ENCODE measurements at places on chromosomes 16 and 17.

GRCh38 chr17:45346216-45347015 is 29.6 kb upstream of the MAP3K14 start:
- DNase-seq, result no peak

DNA sequence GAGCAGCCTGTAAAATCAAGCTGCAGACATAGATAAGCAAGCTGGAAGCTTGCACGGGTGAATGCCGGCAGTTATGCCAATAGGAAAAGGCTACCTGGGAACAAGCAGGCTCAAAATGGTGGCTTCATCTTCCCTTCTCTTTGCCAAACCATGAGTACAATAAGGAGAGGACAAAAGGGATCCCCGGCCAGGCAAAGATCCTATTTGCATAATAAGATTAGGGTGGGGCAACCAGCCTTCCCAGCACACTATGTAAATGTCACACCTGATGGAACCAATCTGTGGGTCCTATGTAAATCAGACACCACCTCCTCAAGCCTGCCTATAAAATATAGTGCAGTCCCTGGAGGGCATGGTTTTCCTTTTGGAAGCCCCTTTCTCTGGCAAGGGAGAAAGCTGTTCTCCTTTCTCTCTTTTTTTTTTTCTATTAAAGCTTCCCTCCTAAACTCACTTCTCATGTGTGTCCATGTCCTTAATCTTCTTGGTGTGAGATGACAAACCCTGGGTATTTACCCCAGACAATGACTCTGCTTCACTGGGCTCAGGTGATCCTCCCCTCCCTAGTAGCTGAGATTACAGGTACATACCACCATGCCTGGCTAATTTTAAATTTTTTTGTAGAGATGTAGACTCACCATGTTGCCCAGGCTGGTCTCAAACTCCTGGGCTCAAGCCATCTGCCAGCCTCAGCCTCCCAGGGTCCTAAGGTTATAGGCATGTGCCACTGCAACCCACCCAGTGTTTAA is 44.2 kb downstream of the PSMD12 start:
- no peak for DNase-seq

DNA sequence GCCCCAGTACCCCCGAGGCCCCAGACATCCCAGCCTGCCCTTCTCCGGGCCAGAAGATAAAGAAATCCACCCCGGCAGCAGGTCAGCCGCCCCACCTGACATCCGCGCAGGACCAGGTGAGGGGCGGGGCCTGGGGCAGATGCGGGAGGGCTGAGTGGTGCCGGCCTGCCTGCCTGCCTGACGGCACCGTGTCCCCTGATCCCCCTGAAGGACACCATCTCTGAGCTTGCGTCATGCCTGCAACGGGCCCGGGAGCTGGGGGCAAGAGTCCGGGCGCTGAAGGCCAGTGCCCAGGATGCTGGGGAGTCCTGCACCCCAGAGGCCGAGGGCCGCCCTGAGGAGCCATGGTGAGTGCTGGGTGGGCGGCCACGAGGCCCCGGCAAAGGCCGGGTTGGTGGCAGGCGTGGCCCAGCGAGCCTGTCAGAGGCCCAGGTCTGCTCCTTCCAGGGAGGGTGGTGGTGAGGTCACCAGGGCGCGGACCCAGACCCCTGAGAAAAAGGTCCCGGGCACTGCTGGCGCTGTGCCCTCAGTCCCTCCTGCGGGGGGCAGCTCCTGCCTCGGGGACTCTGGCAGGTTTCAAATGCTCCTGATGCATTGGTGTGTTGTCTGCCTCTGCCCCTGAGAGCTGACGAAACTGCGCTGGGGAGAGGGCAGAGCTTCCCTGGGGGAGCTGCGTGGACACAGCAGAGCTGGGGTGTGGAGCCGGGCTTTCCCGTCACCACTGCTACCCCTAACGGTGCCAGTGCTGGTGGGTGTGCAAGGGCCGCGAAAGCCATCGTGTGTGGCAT is 1.2 kb downstream of the CDT1 start:
- DNase-seq, result no peak

- no peak for DNase-seq
Observed at GRCh38 chr17:35934760-35935159, 4.2 kb upstream of the RDM1 start.

- DNase-seq, result no peak
Observed at GRCh38 chr16:88459366-88460073, 6.4 kb downstream of the ZFPM1 start.

GRCh38 chr17:71760062-71760720 is 360.6 kb upstream of the SOX9 start:
- no peak for DNase-seq

DNA sequence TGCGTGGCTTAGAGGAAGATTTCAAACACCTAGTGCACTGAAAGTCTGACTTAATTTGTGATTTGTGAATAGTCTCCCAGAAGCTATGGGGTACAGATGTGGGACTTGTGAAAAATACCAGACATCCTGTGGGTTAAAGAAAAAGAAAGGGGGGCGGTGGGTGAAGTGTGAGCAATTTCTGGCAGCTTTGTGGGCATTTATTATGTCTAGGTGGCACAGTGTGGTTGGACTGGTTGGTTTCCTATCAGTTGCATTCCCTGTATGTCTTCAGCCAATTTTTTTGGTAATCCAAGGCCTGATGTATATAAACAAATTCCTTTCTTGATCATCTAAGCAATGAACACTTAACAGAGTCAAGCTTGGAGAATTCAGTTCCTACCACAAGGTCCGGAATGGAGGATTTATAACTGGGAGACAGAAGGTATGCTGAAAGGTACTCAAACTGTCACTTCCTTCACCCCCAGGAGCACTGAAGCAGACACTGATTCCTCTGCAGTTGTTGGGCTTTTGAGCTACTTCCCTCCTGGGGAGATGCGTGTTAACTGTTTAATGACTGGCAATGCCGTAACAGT is 211.6 kb downstream of the WWOX start:
- DNase-seq, result no peak

GRCh38 chr17:7858522-7858810 is 663 bp downstream of the CYB5D1 start:
- DNase-seq, result peak; percentile 29

DNA sequence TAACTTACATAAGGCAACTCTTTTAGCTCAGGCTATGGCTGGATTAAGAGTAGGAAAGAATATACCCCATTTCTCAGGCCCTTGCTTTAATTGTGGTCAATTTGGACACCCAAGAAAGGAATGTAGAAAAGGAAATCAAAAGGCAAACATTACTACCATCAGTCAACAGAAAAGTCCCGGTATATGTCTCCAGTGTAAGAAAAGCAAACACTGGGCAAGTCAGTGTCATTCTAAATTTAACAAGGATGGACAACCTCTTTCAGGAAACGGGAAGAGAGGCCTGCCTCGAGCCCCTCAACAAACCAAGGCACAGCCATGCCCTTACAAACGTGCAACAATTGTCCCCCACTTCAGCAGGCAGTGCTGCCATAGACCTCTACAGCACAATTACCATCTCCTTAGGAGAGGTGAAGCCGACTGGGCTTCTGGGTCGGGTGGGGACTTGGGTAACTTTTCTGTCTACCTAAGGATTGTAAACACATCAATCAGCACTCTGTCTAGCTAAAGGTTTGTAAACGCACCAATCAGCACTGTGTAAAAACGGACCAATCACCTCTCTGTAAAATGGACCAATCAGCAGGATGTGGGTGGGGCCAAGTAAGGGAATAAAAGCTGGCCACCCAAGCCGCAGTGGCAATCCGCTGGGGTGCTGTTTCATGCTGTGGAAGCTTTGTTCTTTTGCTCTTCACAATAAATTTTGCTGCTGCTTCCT is 12.4 kb downstream of the MRPL58 start:
- no peak for DNase-seq

DNA sequence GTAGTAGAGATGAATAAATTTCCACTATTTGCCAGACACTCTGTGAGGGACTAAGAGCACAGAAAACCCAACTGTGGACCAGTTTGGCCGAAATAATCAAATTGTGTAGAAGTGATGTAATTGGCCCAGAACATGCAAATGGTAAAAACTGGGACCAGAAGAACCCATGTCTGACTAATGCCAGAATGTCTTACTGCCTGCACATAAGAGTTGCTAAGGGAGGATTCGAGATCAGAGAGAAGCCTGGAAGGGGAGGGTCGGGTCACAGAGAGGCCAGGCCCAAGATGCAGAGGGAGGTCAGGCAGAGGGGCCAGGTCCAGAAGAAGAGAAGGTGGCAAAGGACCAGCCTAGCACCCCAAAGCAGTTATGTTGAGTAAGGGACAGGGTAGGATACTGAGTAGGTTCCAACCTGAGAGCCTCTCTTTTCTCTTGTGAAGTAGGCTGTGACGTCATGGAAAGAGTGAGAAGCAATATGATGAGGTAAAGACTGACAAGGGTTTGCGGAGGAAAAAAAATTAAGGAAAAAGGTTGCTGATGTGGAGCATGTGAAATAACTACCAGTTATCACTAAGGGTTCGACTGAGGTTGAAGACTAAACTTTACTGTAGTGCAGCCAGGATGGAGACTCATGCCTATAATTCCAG is 53.2 kb downstream of the SKAP1 start:
- DNase-seq, result no peak

GRCh38 chr16:59295474-59295873 is 561.4 kb upstream of the GOT2 start:
- DNase-seq, result no peak

DNA sequence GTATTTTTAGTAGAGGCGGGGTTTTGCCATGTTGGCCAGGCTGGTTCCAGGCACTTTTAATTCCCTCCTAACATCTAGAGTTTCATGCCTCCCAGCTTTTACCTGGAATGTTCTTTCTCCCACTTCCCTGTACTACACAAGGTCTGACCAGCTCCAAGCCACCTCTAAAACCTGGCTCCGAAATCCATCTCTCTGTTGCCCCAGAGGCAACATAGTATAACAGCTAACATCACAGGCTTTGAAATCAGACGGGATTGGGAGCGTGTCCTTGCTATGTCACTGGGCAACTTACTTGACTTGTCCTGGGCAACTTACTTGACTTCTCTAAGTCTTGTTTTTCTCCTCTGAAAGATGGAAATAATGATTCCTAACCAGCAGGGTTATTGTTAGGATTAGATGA is 15.1 kb downstream of the UNC45B start:
- no peak for DNase-seq

- no peak for DNase-seq
Observed at GRCh38 chr16:23107117-23107516, 42.1 kb downstream of the USP31 start.

DNA sequence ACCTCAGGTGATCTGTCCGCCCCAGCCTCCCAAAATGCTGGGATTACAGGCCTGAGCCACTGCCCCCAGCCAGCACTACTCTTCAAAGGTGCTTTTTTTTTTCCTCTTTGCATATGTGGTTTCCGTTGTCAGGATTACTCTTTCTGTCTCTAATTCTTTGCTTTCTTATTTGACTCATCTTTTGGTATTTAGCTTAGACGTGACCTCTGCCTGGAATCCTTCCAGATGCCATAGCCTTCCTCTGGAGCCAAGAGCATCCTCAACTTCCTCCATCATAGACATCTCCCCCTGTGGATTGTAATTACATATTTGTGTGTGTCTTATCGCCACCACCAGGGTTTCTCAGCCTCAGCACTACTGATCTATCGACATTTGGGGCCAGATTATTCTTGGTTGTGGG is 84.4 kb upstream of the XYLT1 start:
- DNase-seq, result no peak

- no peak for DNase-seq
Observed at GRCh38 chr17:38425031-38425430, 3.2 kb upstream of the ARHGAP23 start.

- DNase-seq, result peak; percentile 61
Observed at GRCh38 chr16:88455610-88456355, 2.7 kb downstream of the ZFPM1 start.

DNA sequence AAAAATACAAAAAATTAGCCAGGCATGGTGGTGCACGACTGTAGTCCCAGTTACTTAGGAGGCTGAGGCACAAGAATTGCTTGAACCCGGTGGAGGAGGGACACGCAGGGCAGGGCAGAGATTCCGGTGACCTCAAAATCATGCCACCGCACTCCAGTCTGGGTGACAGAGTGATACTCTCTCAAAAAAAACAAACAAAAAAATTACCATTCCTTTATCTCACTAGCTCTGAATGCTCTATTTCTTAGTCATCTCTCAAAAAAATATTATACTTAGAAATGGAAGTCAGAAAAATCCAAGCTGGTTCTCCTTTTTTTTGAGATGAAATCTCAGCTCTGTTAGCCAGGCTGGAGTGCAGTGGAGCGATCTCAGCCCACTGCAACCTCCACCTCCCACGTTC is 40.8 kb downstream of the SPOP start:
- DNase-seq, result no peak

DNA sequence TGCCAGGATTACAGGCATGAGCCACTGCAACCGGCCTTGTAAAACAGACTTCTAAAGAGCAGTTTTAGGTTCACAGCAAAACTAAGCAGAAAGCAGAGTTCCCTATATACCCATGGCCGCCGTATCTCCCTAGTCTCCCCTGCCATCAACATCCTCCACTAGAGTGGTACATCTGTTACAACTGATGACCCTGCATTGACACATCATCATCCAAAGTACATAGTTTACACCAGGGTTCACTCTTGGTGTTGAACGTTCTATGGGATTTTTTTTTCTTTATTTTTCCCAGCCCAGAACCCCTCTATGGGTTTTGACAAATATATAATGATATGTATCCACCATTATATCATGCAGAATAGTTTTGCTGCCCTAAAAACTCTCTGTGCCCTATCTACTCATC is 155.2 kb downstream of the RAB11FIP4 start:
- no peak for DNase-seq

DNA sequence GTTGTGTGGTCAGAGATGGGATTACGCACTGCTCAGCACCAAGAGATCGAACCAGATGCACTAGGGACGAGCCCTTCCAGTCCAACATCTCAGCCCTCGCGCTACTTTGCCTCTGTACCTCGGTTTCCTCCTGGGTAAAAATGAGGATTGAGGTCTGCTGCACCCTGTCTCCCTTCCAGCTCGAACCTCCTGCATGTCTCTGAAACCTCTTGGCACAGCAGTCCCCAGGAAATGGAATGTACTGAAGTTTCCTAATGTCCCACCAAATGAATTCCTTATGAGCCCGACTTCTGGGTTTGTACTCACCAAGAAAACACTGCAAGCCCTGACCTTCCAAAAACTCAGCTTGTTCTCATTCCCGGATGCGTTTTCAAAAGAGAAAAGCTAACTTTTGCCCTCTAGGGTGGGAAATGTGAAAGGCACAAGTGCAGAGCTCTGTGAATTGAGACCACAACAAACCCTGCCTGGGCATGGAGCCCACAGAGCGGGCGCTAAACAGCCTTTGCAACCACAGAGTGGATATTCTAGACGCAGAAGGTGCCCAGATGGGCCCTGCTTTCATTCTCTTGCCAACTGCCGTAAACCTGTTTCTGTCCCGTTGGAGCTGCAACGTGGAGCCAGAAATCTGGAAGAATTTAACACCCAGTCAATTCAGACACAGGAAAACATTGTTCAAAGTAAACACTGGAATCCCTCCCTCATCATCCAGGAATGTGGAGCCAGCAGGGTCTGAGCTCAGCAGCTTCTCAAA is 10.3 kb downstream of the CDRT4 start:
- DNase-seq, result no peak

All from T-helper 9 cell (primary cell).